Activated CD4-positive, alpha-beta T cell treated with anti-CD3 and anti-CD28 coated beads for 48 hours (primary cell): ENCODE measurements at places on chromosomes 3 and 15.

- DNase-seq, result no peak
These were observed 10.5 kb downstream of the SEMA4B start for GRCh38 chr15:90211440-90212143.

DNA sequence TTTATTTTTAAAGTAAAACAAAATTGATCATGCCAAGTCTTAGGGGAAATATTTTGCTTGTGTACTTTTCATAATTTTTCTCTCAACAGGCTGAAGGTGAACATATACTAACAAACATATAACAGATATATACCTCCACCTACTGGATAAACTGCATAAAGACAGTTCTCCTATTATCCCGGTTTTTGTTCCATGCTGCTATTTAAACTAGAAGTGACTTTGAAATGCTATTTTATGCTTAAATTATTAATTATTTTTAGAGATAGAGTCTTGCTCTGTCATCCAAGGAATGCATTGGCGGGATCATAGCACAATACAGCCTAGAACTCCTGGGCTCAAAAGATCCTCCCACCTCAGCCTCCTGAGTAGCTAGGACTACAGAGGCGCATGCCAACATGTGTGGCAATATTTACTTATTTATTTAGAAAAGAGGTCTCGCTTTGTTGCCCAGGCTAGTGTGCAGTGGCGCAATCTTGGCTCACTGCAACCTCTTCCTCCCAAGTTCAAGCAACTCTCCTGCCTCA is 49.8 kb downstream of the ST3GAL6 start:
- DNase-seq, result no peak

DNA sequence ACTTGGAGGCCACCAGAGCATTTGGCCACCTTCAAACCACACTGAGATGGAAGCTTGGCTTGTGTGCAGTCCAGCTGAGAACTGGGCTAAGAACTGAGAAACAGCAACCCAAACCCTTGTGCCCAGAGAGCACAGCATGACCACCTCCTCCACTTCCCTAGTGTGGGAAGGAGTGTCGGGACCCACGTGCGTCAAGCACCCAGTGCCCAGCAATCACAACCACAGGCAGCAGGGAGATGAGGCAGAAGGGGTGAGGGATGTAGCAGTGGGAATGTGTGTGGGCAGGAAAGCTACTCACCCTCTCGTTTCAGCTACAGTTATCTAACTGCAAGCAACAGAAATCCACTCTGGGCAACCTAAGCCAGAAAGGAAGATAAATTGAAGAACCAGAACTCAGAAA is 25.0 kb upstream of the RFTN1 start:
- no peak for DNase-seq

GRCh38 chr3:3351226-3351625 is 171.7 kb upstream of the CRBN start:
- no peak for DNase-seq
